ENCODE measurements at places on chromosomes 7 and 10. TPM values are rescaled to one million over a fixed set of nuclear protein-coding genes. Genes with fewer than 3 reads are reported as not detected.

Gene CPA2
- not detected for total RNA-seq

Gene SLC16A12
- total RNA-seq, result under 0.01 TPM

Gene WIPF3
- total RNA-seq, result not detected

Gene FAS
- total RNA-seq, result 80.0 TPM

Gene WDR86
- total RNA-seq, result not detected

Gene EFCAB10
- total RNA-seq, result not detected

Gene FGFR2
- 0.44 TPM for total RNA-seq

Gene HABP2
- not detected for total RNA-seq

Gene POLR2J2
- 3.2 TPM for total RNA-seq

Gene TNRC18
- total RNA-seq, result 42.1 TPM

Gene CYP26C1
- total RNA-seq, result 0.12 TPM

Gene GALNT17
- under 0.01 TPM for total RNA-seq
